ENCODE measurements at places on chromosomes 6 and 20. TPM values are rescaled to one million over a fixed set of nuclear protein-coding genes. Genes with fewer than 3 reads are reported as not detected.

The DPM1 gene
- polyA plus RNA-seq: 53.0 TPM

The DDX27 gene
- 51.2 TPM for polyA plus RNA-seq

The CYP21A2 gene
- polyA plus RNA-seq: 1.5 TPM

- DNase-seq: no peak
Measured at GRCh38 chr6:56927538-56928453, 27.1 kb upstream of the BEND6 start.

GRCh38 chr6:112210852-112211251 is 43.5 kb downstream of the LAMA4 start:
- DNase-seq: no peak

Measured in large intestine (tissue), 12 donors.